Activated CD8-positive, alpha-beta T cell treated with anti-CD3 and anti-CD28 coated beads for 36 hours (primary cell): ENCODE measurements at places on chromosomes 11 and 22. TPM values are rescaled to one million over a fixed set of nuclear protein-coding genes. Genes with fewer than 3 reads are reported as not detected.

The C22orf42 gene
- total RNA-seq = not detected

The SLC22A8 gene
- not detected for total RNA-seq

The SLC22A6 gene
- not detected for total RNA-seq

The KCNE3 gene
- not detected for total RNA-seq

The SCN4B gene
- 1.1 TPM for total RNA-seq

The PATE1 gene
- total RNA-seq = not detected

DNA sequence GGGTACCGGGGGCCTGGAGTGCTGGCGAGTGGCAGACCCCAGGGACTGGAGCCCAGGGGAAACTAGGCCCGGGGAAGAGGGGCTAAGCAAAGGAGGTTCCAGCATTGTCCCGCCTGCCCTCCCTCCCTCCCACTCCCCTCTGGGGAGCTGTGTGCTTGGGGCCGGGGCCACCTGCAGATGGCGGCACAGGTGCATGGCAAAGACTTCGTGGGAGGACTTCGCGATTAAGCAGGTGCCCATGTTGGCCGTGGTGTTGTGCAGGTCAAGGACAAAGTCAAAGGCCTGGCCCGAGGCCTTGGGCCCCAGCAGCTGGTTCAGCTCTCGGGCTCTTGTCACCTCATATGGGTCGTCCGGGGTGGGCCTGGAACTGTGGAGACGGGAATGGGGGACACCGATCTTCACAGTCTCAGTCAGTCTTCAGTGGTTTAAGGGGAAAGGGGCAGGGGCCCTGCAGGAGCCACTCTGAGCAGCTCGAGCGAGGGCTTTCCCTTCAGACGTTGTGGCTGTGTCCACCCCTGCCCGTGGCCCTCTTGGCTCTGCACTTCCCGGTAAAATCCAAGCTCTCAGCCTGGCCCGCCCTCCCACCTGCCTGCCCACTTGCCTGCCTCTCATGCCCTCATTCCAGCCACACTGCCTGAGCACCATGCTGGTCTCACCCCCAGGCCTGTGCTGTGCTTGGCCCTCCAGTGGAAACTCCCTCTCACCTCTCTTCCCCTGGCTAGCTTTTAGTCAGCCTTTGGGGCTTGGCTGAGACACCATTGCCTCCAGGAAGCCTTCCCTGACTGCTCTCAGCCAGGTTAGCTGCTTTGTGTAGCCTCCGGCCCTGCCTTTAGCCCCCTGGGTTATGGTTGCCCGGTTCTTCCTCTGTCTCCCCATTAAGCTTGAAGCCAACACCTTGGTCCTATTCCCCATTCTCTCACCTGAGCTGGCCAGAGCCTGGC, 4.7 kb downstream of the ACY3 start:
- DNase-seq = peak; percentile 42

DNA sequence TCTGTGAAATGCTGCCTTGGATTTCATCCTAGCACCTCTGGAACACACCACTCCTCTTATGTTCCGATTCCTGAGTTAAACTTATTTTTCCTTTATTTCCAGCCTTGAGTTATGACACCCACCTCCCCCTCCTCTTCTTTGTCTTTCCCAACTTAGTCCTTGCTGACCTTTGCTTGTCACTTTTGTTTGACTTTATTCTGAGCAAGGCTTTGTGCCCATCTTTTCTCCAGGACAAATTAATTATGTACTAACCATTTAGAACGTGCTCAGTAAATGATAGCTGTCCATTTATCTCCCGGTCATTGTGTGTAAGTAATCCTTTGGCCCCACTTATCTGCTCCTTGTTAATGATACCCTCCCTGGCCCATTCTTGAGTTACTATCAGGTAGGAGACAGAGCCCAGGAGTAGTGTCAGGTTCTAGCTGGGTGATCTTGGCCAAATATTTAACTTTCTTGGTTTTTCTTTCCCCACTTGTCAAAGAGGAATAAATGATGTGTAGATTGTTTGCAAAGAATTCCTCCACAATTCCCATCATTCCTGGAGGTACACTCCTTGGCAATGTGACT, 44.2 kb downstream of the EXPH5 start:
- no peak for DNase-seq

DNA sequence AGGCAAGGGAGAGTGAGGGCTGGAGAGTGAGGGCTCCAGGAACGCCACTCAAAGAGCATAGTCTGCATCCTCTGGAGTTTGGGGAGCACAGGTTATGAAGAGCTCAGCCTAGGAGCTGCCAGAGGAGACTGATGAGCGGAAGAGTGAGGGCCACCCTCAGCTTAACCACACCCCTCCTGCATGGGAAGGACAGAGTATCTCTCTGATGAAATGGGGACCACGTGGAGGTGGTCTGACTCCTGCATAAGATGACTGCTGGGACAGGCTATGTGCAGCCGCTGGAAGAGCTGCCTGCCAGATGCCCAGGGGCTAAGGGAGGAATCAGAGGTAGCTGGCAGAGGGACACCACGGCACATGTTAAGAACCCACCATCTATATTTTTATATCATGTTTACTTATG, 162.9 kb upstream of the POU2AF2 start:
- no peak for DNase-seq

GRCh38 chr11:75189911-75190310, 39.0 kb downstream of the SLCO2B1 start:
- no peak for DNase-seq

GRCh38 chr11:44537679-44538078, 27.8 kb upstream of the CD82 start:
- no peak for DNase-seq

DNA sequence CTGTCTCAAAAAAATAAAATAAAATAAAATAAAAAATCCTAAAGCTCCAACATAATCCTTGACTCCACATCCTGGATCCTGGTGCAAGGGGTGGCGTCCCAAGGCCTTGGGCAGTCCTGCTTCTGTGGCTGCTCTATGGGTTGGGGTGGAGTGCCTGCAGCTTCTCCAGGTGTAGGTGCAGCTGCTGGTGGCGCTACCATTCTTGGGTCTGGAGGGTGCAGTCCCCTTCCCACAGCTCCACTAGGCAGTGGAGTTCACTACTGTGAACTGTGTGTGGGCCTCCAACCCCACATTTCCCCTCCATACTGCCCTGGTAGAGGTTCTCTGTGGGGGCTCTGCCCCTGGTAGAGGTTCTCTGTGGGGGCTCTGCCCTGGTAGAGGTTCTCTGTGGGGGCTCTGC, 6.9 kb upstream of the TBC1D22A start:
- DNase-seq = no peak

GRCh38 chr11:86056351-86056854, 12.5 kb downstream of the PICALM start:
- no peak for DNase-seq

GRCh38 chr11:123590296-123590912, 64.0 kb downstream of the SCN3B start:
- no peak for DNase-seq
